ENCODE measurements at places on chromosomes 2 and 18.

DNA sequence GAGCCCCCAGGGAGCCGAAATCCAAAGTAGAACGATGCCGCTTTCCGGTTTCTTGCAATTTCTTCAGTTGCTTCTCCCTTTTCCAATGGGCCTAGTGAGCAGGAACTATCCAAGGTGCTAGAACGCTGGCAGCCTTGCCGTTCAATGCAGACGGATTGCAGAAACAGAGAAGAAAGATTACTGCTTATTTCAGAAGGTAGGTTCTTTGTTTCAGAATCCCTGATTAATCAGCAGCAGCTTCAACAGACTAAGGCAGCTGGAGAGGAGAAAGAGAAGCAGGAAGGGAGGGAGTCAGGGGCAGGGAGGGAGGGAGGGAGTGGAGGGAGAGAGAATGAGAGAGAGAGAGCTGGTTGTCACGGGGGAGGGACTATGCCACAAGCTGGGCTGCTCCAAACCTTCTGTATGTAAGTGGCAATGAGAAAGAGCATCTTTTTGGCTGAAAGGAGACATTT, 576 bp downstream of the NYAP2 start:
- no peak for DNase-seq

DNA sequence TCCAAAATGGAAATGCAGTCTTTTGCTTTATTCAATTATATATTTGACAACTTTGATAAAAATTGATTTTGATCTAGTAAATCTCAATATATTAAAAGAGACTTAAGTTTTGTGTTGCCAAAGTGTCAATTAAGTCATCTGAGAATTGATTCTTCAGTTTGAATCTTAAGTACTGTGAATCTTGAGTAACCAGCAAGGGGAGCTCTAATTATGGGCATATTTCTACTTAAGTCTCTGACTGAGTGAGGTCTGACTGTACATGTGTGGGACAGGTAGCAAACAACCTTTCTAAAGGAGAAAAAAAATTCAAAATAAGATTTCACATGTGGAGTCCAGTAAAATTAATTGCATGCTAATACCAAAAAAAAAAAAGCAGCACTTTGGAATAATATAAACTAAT, 503.7 kb upstream of the SLC8A1 start:
- no peak for DNase-seq

- no peak for DNase-seq
Observed at GRCh38 chr2:15588329-15588919, 3.2 kb upstream of the DDX1 start.

GRCh38 chr18:3401669-3402620, 48.0 kb upstream of the TGIF1 start:
- no peak for DNase-seq

- no peak for DNase-seq
Observed at GRCh38 chr2:69547984-69548715, 95.4 kb downstream of the AAK1 start.

GRCh38 chr18:26709897-26710296, 155.6 kb downstream of the AQP4 start:
- no peak for DNase-seq

GRCh38 chr2:238305092-238305862, 15.0 kb upstream of the TRAF3IP1 start:
- DNase-seq: no peak

GRCh38 chr2:98519156-98519555, 74.5 kb downstream of the INPP4A start:
- no peak for DNase-seq

DNA sequence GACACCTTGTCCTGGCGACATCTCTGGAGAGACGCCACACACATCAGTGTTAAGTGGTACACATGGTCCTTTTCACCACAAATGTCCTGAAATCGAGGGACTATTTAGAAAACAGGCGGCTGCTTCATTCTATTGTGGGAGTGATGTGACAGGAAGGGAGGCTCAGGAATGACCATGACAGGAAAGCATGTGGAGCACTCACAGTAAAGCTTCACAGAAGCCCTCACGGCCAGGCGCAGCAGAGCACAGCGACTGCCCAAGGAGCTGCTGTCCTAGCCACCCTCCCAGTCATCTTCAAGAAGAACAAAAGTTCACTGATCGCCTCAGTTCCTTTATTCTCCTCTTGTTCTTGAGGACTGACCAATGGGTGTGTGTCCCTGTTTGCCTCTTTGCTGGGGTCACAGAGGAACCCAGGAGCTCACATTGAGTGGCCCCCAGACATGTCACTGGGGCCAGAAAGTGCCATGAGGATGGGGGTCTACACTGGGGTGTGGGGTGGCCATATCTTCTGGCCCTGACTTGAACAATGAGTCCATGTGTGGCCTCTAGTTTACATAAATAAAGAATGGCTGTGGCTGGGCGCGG, 84.6 kb upstream of the RANBP2 start:
- DNase-seq: no peak

DNA sequence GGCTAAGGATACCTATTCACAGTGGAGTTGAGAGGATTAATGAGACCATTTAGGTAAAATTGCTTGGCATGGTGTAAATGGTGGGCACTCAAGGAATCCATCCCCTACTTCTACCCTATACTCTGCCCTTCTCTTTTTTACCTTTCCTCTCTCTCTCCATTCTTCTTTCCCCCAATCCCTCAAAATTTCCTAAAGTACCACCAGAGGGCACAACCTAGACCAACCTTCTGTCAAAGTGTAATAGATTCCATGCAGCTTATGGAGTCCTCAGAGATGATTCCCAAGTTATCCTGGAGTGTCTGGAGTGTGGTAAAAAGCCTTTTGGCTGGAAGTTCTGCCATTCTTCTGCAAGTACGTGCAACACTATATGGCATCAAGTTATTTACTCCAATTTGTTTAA, 33.0 kb upstream of the CCDC195 start:
- DNase-seq: no peak

- no peak for DNase-seq
Observed at GRCh38 chr2:134119117-134119712, 134.7 kb upstream of the MGAT5 start.

DNA sequence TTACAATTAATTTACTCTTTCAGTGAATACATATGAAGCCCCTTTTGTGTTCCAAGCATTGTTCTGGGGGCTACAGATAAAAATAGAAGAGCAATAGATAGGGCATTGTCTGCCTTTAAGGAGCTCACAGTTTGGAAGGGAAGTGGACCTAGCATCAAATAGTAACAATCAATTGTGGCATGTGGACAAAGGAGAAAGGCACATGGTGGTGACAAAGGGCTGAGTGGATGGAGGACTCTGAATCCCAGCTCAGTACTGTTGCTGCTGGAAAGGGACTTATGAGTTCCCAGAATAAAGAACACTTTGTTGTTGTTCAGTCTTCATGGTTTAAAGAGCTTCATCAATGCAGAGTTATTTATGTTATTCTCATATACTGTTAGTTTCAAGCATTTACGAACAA, 217.7 kb downstream of the HRH4 start:
- DNase-seq: no peak

DNA sequence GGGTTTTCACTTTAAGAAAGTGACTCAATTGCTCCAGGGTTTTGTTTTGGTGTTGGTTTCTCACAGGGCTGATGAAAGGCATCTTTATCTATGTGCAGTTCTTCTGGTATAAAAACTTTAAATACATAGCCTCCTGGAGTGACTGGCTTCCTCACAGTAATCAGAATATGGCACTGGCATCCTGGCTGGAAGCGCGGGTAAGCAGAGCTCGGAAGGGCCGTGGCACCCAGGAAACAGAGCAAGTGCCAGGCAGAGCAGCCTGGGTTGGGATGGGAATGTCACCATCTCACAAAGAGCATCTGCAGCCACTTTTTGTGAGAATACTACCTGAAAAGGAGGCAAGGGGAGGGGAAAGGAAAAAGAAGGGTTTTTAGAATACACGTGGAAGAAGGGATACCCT, 534.7 kb downstream of the PLCL1 start:
- DNase-seq: no peak

GRCh38 chr2:69571189-69571588, 72.3 kb downstream of the AAK1 start:
- DNase-seq: no peak

DNA sequence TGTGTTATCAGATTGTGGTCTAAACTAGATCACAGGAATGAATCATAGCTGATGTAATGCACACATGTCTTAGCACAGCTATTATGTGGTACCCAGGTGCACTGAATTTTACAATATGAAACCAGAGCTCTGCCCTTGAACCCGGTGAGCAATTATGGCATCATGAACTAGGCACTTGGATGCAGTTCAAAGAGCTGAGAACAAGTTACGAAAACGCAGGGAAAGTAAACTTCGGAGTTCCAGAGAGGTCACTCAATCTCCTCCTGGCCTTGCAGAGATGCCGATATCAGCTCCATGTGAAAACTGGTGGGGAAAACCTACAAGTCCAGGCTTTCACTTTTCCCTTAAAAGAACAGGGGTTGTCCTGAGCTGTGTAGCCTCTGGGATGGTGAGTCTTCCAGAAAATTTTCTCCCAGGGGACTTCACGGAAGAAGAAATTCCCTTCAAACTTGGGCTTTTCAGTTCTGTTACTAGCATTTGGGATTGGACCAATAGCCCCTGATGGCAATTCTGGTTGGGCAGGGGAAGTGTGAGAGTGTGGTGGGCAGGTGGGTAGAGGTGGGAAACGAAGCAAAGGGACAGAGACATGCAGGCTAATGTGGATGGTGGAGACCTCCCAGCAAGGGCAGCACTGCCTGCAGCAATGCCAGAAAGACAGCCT, 71.1 kb upstream of the SH3BP4 start:
- DNase-seq: no peak

- peak; percentile 39 for DNase-seq
Observed at GRCh38 chr2:23385748-23386338, 864 bp downstream of the KLHL29 start.

DNA sequence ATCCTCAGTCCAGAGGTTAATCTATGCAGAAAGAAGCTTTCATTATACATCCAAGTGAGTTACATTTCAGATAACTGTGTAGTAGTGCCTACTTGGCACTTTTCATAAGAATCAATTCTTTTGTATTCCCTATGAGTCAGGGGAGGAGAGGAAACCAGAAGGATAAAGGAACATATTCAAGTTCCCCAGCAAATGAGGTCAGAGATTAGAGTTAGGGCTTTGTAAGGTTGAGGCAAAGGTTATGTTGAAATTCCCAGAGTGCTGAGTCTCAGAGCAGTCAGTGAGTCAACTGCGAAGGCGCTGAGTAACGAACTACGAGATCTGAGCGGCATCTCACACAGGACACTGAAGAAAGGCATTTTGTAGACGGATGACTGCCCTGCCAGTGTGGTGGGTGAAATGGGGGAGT, 25.1 kb upstream of the ME2 start:
- no peak for DNase-seq

- no peak for DNase-seq
Observed at GRCh38 chr2:151860613-151861146, 32.5 kb upstream of the ARL5A start.

DNA sequence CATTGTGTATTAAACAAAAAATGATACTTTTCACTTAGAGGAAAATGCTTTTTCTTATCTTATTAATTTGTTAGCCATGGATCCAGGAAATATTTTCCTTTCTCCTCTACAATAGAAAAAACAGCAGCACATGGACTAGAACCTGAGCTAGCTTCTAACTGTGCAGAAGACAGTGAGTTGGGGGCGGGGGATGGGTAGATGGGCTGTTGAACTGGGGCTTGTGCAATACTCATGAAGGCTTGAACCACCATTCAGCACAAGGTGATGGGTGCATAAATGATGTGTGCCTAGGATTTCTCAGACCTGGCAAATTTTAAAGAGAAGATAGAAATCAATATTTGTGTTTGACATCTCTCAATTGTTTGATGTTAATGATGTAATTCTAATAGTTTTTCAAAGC, 42.0 kb downstream of the COL5A2 start:
- no peak for DNase-seq

GRCh38 chr2:100451734-100452133, 18.5 kb upstream of the NMS start:
- DNase-seq: no peak

Data from activated naive CD8-positive, alpha-beta T cell treated with anti-CD3 and anti-CD28 coated beads, Interleukin-2, amount 10 ng/mL, durations not matched to agents 7 days and 5 days (primary cell).